ENCODE measurements at places on chromosomes 3 and 15.

DNA sequence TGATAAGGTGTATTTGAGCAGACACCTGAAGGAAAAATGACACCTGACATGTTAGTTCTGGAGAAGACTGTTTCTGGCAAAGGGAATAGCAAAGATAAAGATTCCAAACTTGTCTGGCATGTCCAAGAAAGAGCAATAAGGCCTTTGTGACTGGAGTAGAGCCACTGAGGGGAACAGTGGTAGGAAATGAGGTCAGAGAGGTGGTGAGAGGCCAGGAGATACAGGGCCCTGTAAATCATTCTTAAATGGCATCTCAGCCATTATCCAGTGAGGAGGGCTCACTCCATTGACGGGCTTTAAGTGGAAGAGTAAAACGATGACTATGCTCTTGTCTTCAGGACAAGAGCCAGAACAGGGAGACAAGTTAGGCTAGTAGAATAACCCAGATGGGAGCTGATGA lies 4.5 kb downstream of the SLC49A4 start:
- no peak for DNase-seq

DNA sequence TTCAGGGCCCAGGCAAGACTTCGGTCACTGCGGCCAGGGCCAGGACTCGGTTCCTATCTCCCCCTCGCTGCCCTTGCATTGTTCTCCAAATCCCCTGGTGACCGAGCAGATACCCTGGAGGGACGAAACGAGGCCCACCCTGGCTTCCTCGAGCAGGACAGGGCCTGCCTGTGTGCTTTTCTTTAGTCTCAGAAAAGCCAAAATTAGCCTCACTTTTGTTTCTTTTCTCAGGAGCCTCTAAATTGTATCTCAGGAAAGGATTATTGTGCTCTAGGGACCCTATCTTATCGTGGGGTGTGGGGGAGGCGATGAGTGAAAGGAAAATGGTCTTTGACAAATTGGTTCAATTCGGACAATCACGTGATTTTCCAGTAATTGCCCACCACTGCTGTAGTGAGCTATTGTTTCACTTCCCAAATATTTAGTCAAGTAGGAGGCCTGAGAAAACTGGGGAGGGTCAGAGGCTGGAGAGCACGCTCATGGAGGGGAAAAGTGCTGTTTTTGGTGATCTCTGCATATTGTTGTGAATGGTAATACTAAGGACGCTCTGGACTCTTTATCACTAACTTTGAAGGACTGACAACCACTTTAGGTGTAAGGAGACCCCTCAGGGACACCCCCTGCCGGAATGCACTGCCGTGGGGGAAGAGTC lies 61.6 kb downstream of the TMEM44 start:
- DNase-seq: no peak

DNA sequence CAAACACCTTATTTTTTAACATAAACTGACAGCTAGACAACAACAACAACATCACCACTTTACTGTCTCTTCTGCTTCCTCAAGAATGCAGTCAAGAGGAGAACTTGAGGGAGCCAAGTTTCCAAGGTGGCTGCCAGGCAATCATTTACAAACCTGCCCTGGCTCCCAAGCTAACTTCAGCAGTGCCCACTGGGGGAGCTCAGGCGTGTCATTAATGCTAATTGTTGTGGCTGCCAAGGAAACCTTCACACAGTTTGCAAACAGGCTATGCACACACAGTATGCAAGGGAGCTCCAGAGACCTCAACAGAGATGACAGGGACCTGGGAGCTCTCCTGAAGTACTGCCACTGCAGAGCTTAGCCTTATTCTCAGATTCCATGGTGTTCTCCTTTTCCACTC lies 2.1 kb downstream of the DZIP1L start:
- DNase-seq: no peak

DNA sequence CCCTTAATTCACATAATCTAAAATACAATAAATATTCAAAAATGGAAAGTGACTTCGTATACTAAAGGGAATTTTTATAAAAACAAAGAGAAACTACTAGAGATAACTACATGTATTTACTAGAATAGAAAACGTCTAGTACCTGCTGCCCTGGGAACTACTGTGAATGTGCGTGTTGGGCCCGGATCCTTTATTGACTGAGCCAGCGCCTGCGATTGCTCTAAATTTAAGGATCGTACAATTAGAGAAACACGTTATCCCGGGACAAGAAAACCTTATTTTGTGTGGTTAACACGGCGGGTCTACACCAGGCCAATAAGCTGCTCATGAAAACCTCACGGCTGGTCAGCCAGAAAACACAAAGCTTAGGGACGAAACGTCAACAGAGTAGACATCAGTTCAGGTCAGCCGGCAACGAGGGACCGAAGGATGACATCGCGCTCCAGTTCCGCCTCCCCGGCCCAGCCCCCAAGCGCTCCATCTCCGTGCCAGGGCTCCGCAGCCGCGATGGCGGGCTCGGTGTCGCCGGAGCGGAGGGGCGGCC lies 555 bp downstream of the TM2D3 start:
- DNase-seq: no peak
